Skeletal muscle tissue (tissue), 5 donors: ENCODE measurements at places on chromosomes 5 and 9. TPM values are rescaled to one million over a fixed set of nuclear protein-coding genes. Genes with fewer than 3 reads are reported as not detected.

PRSS3 gene
- total RNA-seq = 0.52 TPM

ACOT12 gene
- total RNA-seq = 0.52 TPM

PCDHGA5 gene
- total RNA-seq = 2.1 TPM

PCDHB13 gene
- 1.6 TPM for total RNA-seq

DMGDH gene
- total RNA-seq = 3.1 TPM

PDLIM7 gene
- 44.9 TPM for total RNA-seq

GFRA3 gene
- 1.0 TPM for total RNA-seq

RBM27 gene
- total RNA-seq = 25.1 TPM

CANX gene
- 259 TPM for total RNA-seq

SLC34A3 gene
- total RNA-seq = not detected

UBE2QL1 gene
- 0.52 TPM for total RNA-seq

FAM221B gene
- not detected for total RNA-seq

ECSCR gene
- 17.2 TPM for total RNA-seq

OMD gene
- total RNA-seq = 4.7 TPM

ARHGEF39 gene
- 0.52 TPM for total RNA-seq

SPINK4 gene
- total RNA-seq = not detected

ADAMTS19 gene
- total RNA-seq = 106 TPM

LCP2 gene
- total RNA-seq = 6.8 TPM

ALDH1A1 gene
- 52.7 TPM for total RNA-seq

FRMPD1 gene
- 6.3 TPM for total RNA-seq

ESM1 gene
- total RNA-seq = 0.52 TPM

PCDHB6 gene
- total RNA-seq = 0.52 TPM

GRXCR2 gene
- not detected for total RNA-seq

SHISAL2B gene
- total RNA-seq = not detected

SPAG8 gene
- 0.52 TPM for total RNA-seq

RIMOC1 gene
- total RNA-seq = 8.4 TPM

PCDHGA9 gene
- 4.7 TPM for total RNA-seq

SLC6A18 gene
- total RNA-seq = not detected

SLC45A2 gene
- 0.52 TPM for total RNA-seq

SHOC1 gene
- total RNA-seq = not detected

KCNV2 gene
- total RNA-seq = not detected

PGM5 gene
- 69.4 TPM for total RNA-seq

ASTN2 gene
- 7.3 TPM for total RNA-seq

PCDHB16 gene
- 1.6 TPM for total RNA-seq

IL13 gene
- total RNA-seq = not detected

LCN15 gene
- not detected for total RNA-seq

PHYHD1 gene
- total RNA-seq = 17.7 TPM

AHRR gene
- total RNA-seq = 1.0 TPM

COL5A1 gene
- total RNA-seq = 258 TPM

DBN1 gene
- 108 TPM for total RNA-seq

TRIM7 gene
- total RNA-seq = 9.9 TPM

CARTPT gene
- total RNA-seq = not detected

TXNDC15 gene
- total RNA-seq = 75.2 TPM

AFAP1L1 gene
- 75.7 TPM for total RNA-seq

LCN1 gene
- total RNA-seq = not detected

WHRN gene
- total RNA-seq = 0.52 TPM

C9orf153 gene
- total RNA-seq = 1.6 TPM
